ENCODE measurements at places on chromosomes 11 and 22.

GRCh38 chr11:130180491-130180890 lies 20.9 kb downstream of the ST14 start:
- no peak for DNase-seq

- DNase-seq: no peak
Measured at GRCh38 chr22:29801796-29802195, 34.6 kb downstream of the UQCR10 start.

DNA sequence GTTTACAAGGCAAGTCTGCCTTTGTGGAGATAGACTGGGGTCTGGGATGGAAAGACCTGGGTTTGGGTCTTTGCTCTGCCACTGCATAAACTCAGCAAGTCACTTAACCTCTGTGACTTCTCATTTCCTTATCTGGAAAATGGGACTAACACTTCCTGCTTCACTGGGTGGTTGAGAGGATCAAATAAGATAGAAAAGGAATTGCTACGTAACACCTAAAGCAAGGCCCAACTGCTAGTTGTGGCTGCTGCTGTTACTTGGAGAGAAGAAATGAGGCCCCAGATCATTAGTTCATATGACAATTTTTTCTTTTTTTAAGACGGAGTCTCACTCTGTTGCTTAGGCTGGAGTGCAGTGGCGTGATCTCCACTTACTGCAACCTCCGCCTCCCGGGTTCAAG lies 5.9 kb downstream of the PTPRJ start:
- no peak for DNase-seq

GRCh38 chr11:39810358-39810757 lies 1649.1 kb downstream of the LRRC4C start:
- no peak for DNase-seq

DNA sequence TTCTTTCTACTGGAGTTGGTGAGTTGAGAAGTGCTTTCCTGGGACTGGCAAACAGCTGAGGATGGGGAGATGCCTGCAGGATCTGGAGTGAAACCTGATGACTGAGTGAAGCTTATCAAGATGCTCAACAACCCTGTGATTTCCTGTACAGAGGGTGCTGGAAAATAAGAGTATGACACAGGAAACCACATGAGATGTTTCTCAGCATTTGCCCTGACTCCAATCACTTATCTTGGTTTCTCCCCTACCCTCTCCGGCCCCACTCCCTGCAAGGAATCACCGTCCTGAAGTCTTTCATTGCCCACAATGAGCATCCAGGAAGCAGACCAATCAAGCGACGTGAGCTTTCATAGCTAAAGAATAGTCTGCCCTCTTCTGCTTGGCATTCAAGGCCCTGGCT lies at the start of gene MRGPRX2:
MRGPRX2 (minus strand) TSS at position 89 of the 400 bp plus-strand sequence. CDS start 4,315 bp downstream, outside the sequence.
- DNase-seq: no peak

- no peak for DNase-seq
Measured at GRCh38 chr11:57432714-57433163, 5.8 kb upstream of the SLC43A3 start.

DNA sequence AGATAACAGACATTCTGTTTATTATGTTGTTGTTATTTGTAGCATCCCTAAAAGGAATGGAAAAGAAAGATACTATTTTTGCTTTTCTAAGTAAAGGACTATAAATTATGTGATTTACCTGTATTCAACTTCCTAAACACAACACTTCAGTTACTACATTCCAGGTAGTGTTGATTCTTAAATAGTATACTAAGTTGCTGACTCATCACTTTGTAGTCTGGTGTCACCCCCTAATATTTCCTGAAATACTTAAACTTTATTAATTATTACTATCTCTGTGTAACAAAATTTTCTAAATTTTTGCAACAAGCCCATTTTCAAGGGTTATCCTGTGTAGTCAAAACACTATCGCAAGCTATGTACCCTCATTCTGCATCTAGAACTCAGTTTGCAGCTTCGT lies 7.0 kb downstream of the SYTL2 start:
- no peak for DNase-seq

DNA sequence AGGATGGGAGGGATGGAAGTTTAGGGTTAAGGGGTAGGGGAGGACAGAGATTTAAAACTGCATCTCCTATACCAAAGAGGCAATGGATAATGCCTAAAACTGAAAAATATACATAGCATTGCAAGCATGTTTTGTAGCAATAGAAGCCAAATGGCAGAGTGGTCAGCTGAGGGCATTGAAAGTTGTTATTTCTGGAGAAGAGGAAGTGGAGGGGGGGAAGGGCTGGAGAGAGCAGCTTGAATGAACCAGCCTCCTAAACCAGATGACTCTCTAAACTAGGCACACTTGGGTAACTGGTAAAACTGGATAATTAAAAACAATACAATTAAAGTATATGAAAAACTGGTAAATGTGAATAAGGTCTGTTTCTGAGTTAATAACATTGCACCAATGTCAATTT lies 70.3 kb upstream of the TP53I11 start:
- no peak for DNase-seq

DNA sequence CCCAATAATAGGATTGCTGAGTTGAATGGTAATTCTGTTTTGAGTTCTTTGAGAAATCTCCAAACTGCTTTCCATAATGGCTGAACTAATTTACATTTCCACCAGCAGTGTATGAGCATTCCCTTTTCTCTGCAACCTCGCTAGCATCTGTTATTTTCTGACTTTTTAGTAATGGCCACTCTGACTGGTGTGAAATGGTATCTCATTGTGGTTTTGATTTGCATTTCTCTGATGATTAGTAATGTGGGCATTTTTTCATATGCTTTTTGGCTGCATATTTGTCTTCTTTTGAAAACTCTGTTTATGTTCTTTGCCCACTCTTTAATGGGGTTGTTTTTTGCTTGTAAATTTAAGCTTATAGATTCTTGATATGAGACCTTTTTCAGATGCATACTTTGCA lies 97.4 kb downstream of the FDX1 start:
- DNase-seq: no peak

- DNase-seq: no peak
Measured at GRCh38 chr11:75591371-75591770, 29.3 kb downstream of the SERPINH1 start.

DNA sequence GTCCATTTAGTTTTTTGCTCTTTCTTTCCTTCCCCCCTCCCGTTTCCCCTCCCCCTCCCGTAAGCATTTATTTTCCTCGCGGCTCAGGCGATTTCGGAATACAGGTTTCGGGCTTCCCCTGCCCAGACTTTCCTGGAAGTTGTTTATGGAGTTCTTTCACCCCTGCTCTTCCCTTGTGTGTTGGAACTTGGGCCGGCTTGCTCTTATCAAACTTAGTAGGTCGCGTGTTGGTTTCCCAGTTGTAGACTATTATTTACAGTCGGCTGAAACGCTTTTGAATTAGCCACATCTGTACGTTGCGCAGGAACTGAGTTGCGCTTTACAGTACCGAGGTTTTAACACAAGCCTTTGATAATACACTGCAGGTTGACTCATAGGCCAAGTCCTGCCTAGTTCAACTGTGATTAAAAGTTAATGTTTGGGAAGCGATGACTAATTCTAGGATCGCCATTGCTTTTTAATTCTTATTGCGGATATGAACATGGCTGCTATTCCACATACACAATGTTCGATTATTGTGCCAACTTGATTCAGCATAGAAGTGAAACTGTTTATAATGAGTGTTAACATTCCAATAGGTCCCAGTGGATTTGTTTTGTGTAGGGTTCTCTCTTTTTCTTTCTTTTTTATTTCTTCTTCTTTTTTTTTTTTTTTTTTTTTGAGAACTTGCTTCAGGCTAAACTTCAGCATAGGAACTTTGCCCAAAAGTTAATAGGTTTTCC lies 1.7 kb downstream of the YAP1 start:
- peak; percentile 85 for DNase-seq

GRCh38 chr11:125408311-125408711 lies 87.8 kb downstream of the FEZ1 start:
- DNase-seq: no peak

DNA sequence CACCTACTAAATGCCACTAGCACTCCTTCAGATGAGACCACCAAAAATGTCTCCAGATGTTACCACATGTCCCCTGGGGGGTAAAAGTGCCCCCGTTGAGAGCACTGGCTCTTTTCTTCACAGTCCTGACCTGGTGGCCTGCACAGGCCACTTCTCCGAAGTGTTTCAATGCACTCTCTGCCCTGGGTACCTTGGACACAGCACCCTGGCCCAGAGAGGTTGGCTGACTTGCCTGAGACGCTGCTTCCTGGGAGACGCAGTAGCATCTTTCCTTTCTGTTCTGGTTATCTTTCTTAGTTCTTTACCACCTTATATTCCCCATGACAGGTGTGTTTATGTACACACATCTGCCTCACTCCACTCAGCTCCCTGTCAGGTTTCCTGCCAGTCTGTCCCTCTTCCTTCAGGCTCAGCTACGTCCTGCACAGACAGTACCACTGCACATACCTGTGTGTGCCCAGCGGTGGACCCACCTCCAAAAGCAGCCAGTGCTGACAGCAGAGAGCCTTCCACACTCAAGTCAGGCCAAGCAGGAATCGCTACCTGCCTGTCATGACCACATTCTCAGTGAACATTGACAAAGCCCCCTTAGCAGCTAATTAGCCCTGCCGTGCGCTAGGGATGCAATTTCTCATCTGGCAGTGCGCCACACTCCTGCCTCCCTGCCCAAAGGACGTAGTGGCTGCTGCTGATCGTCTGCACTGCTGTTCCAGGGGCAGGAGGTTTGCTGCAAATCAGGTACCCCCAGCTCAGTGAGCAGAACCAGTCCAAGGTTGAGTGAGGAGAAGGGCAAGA lies 39.0 kb downstream of the FAM83F start:
- DNase-seq: no peak

DNA sequence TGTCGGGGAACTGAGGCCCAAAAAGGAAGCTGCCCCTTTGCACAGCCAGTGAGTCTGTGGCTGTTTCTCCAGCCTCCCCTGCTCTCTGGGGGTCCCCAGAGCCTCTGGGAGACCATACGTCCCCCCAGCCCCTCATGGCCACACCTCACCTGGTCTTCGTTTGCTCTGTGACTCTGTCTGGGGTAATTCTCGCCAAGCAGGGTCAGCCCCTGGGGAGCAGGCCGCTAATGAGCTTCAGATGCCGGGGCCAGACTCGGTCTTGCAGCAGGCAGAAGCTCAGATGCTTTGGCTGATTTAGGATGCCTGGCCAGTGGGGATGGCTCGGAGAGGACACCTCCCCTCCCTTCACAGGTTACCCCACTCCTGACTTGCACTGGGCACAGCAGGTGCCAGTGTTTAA lies 24.1 kb upstream of the WNT11 start:
- no peak for DNase-seq

DNA sequence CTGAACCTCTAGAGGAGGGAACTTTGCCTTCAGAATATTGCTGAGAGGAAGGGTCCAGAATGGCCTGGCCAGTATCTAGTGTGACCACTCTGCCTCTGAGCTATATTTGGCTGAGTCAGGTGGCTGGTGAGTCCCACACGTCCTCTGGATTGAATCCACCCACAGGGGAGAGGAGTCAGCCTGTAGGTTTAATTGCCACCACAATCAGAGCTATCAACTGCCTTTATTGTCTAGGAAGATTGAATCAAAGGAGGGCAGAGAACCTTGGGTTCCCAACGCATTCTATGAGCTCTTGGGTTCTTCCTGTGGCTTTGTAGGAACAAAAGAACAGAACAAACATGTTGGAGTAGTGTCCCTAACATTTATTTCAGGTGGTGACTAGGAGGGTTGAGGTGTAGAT lies 67.7 kb downstream of the ST3GAL4 start:
- DNase-seq: peak; percentile 42

- DNase-seq: peak; percentile 30
Measured at GRCh38 chr11:1335811-1336761, 26.7 kb upstream of the TOLLIP start.

DNA sequence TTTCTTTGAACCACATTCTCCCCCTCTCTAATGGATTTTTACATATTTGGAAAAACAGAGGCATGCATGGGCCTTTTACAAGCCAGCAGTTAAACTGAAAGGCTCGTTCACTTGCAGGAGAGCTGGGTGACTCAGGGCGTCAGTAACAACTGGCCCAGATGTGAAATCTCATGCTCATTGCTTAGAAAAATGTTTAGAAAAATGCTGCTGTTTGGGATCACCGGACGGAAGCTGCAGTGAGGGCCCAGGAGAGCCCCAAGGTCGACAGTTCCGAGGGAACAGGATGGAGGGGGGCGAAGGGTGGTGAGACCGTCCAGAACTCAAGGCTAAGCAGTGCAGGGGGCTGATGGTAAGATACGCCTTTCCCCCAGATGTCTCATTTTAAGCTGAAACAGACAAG lies 41.7 kb upstream of the SMTN start:
- no peak for DNase-seq

- no peak for DNase-seq
Measured at GRCh38 chr11:87740451-87740850, 434.8 kb downstream of the RAB38 start.

DNA sequence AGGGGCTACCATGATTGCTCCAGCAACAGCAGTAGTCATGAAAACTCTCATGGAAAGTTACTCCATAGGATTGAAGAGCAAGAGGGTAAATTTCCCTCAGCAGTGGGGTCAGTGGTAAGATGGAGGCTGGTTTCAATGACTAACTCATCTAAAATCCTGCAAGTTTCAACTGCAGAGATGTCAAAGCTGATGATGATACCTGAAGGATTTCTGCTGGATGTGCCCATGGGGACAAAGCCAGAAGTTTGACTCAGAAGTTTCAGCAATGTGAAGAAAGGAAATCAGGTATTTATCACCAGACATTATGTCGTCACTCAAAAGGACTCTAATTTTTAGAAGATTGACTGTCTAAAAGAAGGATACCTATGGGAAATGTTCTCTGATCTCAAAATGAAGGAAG lies 29.1 kb downstream of the RAB38 start:
- DNase-seq: no peak

DNA sequence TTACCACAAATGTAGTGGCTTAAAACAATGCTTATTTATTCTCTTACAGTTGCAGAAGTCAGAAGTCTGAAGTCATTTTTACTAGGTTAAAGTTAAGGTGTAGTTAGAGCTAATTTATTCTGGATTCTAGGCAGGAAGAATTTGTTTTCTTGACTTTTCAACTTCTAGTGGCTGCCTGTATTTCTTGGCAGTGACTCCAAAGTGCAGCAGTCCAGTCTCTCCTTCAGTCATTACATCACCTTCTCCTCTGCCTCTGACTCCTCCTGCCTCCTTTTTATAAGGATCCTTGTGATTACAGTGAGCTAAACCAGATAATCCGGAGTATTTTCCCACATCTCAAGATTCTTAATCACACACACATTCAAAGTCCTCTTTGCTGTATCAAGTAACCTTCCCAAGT lies 581.4 kb downstream of the KCNA4 start:
- no peak for DNase-seq

DNA sequence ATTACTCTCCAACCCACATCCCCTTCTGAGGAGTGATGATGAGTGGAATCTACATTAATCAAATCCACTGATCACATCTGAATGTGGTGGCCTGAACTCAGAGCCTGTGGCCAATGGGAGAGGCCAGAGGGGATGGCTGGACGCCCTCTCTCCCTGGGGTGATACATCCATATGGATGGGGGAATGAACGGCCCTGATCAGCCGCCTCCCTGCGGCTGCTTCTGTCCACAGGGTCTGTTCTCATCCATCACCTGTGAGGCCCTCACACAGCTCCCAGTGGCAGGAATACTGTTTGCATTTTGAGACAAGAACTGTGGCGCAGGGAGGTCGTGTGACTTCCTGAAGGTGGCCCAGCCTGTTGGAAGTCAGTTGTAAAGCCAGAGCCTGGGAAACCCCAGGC lies 78.3 kb upstream of the SHISAL1 start:
- no peak for DNase-seq

GRCh38 chr11:7586376-7586775 lies 72.6 kb downstream of the PPFIBP2 start:
- DNase-seq: no peak
